NCI-H1092 treated with DMSO at 0.1 percent for 48 hours (cell line): ENCODE measurements at places on chromosomes 4 and X.

DNA sequence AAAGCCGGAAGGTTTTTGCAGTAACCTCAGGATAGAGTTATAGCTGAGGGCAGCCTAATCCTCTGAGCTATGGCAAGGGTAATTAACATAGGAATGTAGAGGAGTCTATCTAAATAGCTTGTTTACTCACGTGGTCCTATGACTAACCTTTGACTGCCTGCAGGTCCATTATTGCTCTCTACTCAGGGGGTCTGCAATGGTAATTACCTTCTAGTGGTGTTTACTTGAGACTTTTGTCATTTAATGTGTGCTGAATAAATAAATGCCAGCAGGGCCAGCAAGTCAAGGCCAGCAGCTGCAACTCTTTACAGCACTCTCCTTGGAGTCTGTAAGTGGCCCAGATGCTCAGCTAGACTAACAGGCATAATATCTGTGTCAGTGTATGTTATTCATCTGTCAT lies 212.7 kb upstream of the FMR1 start:
- peak; percentile 38 for DNase-seq

GRCh38 chr4:15955670-15956069 lies 7.3 kb downstream of the FGFBP2 start:
- no peak for DNase-seq

GRCh38 chr4:34365946-34366345 lies 1878.4 kb downstream of the ARAP2 start:
- no peak for DNase-seq

DNA sequence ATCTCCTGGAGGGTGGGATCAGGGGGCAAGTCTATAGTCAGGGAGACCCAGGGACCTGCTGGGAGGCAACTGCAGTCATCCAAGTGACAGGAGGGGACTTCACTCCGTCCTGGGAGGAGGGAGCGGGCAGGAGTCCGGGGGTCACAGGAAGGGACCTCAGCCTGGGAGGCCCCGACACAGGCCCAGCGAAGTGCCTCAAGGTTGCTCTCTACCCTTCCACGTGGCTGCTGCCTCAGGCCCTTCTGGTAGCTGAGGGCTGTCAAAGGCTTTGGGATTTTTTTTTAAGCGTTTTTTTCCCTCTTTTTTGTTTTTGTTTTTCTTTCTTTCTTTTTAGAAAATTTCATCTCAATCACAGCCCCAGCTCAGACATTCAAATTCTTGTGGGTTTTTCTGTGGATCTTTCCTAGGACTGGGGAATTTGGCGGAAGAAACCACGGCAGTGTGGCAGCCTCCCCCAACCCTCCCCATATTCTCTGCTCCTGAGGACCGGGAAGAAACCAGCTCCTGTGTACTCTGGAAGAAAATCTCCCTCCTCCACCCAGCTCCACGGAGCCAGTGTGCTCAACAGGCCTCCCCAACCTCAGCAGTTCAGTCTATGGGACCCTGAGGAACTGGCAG lies 1.4 kb upstream of the HAUS7 start:
- DNase-seq, result no peak
